ENCODE measurements at places on chromosomes 6 and 20.

GRCh38 chr6:36335465-36336207, 1.1 kb downstream of the BNIP5 start:
- DNase-seq: no peak

GRCh38 chr6:35062676-35063574, 78.2 kb downstream of the TCP11 start:
- DNase-seq: no peak

- no peak for DNase-seq
Measured at GRCh38 chr6:15763837-15764236, 101.0 kb upstream of the DTNBP1 start.

- no peak for DNase-seq
Measured at GRCh38 chr20:15627089-15627488, 946.2 kb downstream of the KIF16B start.

- no peak for DNase-seq
Measured at GRCh38 chr6:63929111-63929510, 293.5 kb downstream of the PHF3 start.

DNA sequence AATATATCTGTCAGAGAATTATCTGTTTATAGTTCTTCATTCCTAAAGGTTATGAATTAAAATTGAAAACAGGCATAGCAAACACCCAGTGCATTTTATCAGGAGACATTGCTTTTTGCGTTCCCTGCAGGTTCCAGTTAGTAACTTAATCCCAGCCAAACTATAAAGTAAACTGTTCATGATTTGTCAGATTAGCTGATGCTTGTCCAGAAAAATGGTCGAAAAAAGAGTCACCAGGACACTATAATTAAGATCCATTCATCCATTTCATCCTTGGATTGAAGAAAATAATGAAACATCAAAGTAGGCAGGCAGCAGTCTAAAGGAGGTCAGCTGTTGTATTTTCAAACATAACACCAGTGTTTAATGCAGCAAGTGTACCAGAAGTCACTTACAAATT, 75.9 kb downstream of the EPHA7 start:
- no peak for DNase-seq

GRCh38 chr6:99306341-99306740, 43.1 kb downstream of the FAXC start:
- no peak for DNase-seq

- DNase-seq: no peak
Measured at GRCh38 chr6:125886914-125887313, 69.7 kb upstream of the HINT3 start.

DNA sequence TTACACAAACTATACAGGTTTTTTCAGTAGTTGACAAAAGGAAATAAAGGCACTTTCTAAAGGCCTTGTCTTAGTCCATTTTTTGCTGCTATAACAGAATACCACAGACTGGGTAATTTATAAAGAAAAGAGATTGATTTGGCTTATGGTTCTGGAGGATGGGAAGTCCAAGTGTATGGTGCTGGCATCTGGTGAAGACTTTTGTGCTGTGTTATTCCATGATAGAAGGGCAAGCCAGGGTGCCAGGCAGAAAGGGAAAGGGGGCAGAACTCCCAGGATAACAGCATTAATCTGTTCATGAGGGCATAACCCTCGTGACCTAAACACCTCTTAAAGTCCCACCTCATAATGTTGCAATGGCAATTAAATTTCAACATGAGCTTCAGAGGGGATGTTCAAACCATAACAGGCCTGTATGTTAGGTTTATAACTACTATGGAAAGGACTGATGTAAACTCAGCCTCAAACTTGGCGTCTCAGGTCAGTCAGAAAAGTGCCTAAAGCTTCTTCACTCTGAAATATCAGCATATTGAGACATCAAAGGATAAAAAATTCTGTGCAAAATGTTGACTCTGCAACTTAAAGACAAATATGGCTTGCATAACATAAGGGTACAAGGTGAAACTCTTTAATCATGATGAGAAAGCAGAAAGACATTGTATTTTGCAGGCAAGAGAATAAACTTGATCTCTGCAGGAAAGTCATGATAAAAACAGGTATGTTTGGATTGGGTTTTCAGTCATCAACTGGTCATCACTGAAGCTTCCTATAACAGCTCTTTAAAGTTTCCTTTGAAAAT, 42.8 kb downstream of the RNF217 start:
- DNase-seq: no peak

DNA sequence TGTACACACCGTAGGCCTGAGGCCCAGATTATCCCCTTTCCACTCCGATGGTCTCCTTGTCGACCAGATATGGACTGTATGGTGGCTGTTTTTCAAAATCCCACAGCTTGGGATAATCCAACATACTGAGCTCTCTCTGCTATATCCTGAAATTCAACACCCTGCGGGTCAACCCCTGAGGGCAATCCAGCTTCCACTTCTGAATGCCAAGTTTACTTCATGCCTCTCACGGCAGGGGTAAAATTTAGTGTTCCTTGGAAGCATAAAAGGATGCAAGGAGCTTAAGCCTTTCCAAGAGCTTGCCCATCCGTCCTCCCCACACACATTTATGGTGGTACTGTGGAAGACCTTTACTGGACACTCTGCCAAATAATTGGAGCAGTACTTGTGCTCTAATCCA, 90.7 kb downstream of the PLG start:
- DNase-seq: no peak

DNA sequence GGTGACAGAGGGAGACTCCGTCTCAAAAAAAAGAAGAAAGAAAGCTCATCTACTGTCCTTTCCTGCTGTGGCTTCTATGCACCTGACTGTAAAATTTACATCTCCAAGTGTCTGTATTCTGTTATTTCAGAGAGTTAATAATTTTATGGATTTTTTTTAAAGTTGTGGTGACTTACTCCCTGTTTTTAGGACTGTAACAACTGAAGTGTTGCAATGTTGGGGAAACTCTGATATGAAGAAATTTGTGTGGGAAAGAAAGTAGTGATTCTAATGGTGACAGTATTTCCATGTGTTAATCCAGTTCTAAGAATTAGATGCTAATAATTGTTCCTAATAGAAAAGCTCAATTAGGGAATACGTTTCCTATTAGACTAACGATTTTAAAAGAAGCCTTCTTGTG, 27.4 kb downstream of the STX11 start:
- no peak for DNase-seq

GRCh38 chr6:137246791-137247202, 27.6 kb upstream of the IFNGR1 start:
- DNase-seq: no peak

DNA sequence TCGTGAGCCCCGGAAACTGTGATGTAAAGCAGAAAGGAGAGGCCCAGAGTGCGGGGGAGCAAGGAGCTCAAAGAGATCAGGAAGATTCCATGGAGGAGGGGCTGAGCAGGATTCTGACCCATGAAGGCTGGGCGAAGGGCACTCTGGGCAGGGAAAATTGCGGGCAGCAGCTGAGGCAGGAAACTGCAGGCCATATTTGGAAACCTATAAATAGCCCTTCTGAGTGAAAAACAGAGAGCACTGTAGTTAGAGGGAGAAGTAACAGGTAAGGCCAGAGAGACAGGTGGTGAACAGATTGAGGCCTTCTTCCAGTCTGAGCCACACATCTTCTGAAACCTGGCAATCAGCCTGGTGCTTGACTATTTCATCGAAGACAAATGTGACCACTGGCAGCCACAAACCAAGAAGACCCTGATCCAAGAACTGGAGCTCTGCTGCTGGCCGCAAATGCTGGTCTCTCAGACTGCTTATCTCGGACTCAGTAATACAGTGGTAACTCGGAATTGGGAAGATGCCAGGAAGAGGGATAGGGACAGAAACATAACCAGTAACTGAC, 14.1 kb upstream of the BEND3 start:
- no peak for DNase-seq

- no peak for DNase-seq
Measured at GRCh38 chr6:165843568-165844113, 180.6 kb upstream of the PDE10A start.

- DNase-seq: no peak
Measured at GRCh38 chr20:60484316-60484715, 526.1 kb downstream of the CDH26 start.

GRCh38 chr20:45405571-45406259, 2.4 kb upstream of the DBNDD2 start:
- DNase-seq: no peak

DNA sequence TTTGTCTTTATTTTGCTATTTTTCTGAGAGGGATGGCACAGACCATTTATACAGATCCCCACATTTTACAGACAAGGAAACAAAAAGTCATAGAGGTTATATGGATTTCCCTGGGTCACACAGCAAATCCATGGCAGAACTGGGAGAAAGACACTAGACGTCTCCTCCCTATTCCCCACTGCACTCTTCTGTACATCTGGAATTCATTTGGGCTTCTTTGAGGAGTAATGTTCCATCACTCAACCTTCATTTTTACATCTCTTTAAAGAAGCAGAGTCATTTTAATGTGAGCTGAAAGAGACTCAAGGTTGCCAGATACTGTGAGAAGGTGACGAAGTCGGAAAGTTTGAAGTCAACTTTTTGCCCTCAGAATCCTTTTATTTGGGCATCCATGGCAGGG, 207.3 kb downstream of the OTOR start:
- no peak for DNase-seq

DNA sequence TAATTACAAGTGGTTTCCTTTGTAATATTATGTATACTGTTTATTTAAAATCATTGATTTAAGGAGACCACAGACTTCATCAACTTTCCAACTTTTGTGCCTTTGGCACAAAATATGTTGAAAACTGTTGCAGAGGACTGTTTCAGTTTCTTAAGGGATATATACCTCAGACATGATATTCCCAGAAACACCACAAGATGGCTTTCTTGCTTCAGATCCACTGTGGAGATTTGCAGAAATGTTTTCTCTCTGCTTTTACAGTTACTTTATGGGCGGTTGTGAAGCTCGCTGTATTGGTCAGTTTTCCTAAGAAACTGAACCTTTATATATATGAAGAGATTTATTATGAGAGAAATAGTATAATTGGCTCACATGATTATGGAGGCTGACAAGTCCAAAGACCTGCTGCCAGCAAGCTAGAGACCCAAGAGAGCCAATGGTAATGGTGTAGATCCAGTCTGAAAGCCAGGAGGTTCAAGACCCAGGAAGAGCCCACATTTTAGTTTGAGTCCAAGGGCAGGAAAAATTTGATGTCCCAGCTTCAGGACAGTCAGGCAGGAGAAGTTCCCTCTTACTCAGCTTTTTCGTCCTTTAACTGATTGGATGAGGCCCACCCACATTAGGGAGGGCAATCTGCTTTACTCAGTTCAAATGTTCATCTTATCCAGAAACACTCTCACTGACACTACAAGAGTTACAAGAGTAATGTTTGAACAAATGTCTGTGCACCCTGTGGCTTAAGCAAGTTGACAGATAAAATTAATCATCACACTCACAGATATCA, 12.8 kb downstream of the ME1 start:
- no peak for DNase-seq

DNA sequence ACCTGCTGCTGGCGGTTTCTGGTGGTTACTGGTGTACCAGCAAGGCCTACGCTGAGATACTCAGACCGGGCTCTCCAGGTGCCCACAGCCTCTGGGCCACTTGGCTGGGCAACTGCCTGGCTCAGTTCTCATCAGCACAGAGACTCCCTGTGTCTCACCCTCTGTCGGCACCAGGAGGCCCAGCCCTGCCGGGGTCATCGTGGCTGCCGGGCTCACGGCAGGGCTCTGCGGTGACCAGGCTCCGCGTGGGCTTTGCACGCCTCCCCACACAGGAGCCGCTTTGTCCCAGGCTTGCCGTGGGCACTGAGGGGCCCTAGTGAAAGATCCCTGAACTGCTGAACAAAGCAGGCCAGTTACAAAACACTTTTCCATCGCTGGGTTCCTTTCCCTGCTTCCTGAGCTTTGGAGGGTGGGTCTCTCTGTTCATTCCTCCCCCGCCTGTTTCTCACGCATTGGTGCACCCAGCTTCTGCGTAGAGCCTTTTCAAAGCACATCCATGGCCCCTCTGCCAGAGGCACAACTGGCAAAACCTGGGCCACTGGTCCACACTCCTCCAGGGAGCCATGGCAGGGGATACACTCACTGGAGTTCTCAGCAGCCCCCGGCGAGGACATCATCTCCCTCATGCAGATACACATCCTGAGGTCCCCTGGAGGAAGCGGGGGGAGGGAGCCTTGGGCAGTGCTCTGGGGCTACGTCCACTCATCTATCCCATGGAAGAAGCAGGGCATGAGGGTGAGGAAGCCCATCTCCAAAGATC, 117.0 kb downstream of the NFATC2 start:
- no peak for DNase-seq

- no peak for DNase-seq
Measured at GRCh38 chr6:111549168-111549567, 56.5 kb downstream of the TRAF3IP2 start.
